Anterior cingulate cortex (tissue), 58 donors: ENCODE measurements at places on chromosomes 6 and 20.

DNA sequence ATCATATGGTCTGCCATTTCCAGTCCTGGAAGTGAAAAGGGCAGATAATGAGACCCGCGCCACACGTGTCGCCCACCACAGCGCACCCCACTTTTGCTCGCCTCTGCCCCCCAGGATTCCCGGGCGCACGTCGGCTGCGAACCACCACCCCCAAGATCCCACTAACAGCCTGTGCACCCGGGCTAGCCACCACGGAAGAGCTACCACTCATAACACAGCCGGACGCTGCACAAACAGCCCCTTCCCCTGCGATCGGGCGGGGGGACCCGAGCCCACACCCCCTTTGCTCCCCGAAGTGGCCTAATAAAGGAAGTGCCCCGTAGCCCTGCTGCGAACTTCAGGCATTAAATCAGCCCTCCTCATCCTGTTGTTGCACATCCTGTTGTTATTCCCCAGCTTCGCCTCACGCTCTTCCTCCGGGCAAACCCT lies 506 bp downstream of the CITED2 start:
- DNase-seq, result no peak

DNA sequence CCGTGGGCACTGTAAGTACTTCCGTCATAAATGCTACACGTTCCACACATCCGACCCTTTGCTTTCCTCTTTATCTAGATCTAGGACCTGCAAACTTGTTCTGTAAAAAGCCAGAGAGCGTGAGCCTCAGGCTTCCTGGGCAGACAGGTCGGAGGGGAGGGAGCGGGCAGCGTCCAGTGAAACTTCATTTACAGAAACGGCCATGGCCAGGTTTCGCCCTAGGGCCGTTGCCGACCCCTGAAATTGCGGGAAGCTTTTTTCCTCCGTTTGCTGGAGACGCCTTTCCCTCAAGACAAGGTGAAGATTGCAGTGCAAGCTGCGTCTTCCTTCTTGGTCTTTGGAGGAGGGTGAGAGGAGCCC lies 155.4 kb downstream of the DLL1 start:
- no peak for DNase-seq

GRCh38 chr20:2382833-2383232 lies 2.1 kb downstream of the TGM6 start:
- DNase-seq, result no peak

DNA sequence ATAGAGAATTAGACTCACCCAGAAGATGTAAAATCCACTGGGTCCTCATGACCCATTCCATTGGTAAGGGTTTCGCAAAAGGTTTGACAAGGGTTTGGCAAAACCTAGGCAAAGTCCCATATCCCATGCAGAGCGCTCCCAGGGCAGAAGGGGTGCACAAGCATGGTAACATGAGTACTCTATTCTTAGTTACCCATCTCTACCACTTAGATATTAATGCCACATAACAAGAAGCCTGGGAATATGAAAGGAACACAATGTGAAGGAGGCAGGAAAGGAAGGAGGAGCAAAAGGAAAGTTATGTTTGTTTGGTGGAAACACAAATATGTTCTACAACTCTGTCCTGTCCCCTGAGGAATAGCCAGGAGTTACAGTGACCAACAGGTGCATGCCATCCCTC lies 163.1 kb downstream of the FAXC start:
- DNase-seq, result no peak

- no peak for DNase-seq
Measured at GRCh38 chr6:104418125-104418524, 441.6 kb downstream of the HACE1 start.

- no peak for DNase-seq
Measured at GRCh38 chr6:71199736-71200135, 88.9 kb upstream of the OGFRL1 start.

DNA sequence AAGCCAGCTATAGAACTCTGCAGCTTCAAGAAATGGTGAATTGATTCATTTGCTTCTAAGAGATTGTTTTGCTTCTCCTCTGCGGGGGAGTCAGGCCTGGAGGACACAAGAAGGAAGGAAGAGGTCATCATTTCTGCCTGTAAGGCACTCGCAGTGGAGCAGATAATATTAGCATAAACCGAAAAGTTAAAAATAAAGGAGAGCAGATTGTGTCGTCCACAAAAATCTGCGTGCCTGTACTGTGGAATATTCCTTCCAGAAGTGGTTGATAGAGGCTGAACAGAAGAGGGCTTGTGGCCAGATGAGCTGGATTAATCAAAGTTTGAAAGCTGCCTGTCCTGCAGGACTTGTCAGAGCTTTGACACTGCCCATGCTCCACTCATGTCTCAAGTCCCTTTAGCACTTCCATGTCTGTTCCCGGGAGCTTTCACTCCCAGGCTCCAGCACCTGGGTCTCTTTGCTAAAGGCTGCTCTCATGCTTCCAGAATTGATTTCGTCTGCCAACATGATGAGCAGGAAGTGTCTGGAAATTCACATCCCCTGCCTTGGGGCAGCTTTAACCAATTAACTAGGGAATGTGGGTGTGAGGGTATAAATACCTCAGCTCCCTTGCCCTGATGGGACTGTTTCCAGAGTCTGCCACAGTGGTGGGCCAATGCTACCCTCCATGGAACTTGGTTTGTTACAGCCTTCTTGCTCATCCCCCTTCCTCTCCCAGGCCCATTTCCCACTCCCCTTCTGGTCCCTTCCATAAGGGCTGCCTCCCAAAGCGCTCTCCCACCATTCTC lies 65.1 kb upstream of the STX16 start:
- no peak for DNase-seq

DNA sequence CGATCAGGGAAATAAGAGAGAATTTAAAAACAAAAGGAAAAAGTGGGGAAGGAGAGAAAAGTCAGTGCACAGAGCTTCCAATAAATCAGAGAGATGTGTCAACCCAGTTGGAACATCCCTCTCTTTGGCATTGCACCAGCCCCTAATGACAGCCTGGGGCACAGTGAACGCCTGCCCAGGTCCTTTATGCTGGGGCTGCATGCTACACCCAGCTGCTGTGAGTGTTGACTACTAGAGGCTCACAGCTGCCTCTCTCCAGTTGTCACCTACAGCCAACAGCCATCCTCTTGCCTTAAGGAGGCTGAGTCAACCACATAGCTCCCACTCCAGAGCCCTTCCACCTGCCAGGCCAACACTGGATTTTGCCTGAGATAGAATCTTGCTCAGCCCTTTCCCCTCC lies 19.0 kb downstream of the OR2H2 start:
- DNase-seq, result no peak

DNA sequence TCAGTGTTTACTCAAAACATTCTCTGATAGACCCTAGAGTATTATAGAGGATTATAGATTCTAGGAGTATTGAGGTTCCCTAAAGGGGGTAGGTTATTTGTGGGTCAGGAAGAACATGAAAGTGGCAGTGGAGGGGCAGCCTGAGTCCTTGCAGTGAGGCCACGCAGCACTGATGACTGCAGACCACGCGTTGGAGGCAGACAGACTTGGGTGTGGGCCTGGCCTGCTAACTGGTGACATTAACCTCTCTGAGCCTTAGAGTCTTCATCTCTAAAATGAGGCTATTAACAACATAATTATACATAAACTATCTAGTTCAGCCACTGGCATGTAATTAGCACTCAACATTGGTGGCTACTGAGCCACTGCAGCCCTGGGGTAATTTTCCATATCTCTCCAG lies 16.1 kb downstream of the MTCL3 start:
- no peak for DNase-seq

- DNase-seq, result no peak
Measured at GRCh38 chr6:119620846-119621555, 271.4 kb upstream of the MAN1A1 start.

- no peak for DNase-seq
Measured at GRCh38 chr6:43706788-43707187, 19.2 kb upstream of the MRPS18A start.
